Suppressor macrophage (primary cell): ENCODE measurements at places on chromosomes 12 and 14.
A peak's percentile ranks its signal among the peaks of the same experiment; 100 is the strongest.

DNA sequence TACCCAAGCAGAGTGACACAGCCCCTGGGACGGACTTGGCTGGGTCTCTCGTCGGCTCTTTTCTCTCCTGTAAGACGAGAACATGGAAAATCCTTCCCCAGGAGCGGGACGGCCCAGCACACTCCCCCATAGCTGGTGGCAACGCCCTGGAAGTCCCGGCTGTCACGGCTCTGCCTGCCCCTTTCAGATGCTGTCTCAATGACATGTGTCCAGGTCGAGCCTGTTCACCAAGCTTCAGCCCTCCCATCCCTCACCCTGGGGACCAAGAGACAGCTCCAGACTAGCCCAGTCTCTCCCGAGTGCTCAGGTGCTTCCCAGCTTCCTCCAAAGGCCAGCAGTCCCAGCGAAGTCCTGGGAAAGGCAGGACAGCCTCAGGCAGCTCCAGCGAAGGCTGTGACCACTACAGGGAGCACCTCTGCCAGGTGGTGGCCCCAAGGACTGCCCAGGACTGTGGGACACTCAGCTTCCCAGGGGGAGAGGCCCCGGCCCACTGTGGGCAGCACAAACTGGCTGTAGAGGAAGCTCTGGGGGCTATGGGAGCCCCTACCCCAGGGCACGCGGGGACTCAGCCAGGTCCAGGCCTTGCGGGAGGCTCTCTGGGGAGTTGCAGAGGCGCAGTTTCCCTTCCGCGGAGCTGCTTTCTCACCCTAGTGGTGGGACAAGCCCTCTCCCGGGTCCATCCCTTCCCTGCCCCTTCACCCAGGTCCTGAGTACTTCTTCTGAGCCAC is 33.6 kb downstream of the TNFAIP2 start:
- no peak for DNase-seq

DNA sequence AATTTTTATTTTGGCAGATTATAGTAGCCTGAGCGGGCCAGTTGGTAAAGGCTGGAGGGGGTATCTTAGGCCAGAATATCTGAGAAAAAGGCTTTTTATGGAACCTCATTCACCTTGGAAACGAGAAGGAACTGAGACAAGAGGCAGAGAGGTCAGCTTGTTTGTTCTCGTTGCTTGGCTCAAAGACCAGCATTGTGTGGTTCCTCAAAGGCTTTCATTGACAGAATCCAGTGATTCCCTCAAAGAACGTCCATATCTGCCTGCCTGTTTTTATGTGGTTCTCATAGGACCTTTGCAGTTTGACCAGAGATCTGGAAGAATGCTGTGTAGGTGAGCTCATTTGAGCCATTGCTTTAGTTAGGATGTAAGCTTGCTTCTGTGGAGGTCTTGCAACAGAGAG is 117.3 kb downstream of the CFAP54 start:
- no peak for DNase-seq

- no peak for DNase-seq
Observed at GRCh38 chr14:92690171-92691011, 58.0 kb downstream of the LGMN start.

GRCh38 chr12:46366771-46367170 is 5.8 kb downstream of the SLC38A2 start:
- DNase-seq: no peak

DNA sequence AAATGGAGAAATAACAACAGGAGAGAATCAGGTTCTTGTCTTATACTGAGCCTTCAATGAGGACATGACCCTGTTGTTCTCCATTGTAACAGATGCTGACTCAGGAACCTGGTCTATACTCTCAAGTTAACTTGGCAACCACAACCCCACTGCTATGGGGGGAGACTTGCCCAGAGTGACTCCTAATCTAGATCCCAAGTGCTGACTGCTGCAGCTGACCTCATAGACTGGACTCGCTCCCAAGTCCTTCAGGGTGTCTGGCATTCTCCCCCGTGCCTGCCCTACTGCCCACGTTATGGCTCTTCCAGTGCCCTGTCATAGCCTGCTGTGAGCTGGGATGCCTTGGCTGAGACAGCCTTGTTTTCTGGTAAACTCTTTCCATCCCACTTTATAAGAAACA is 37.1 kb downstream of the NID2 start:
- DNase-seq: no peak

GRCh38 chr14:24673059-24673458 is 39.1 kb upstream of the GZMB start:
- peak; percentile 53 for DNase-seq

DNA sequence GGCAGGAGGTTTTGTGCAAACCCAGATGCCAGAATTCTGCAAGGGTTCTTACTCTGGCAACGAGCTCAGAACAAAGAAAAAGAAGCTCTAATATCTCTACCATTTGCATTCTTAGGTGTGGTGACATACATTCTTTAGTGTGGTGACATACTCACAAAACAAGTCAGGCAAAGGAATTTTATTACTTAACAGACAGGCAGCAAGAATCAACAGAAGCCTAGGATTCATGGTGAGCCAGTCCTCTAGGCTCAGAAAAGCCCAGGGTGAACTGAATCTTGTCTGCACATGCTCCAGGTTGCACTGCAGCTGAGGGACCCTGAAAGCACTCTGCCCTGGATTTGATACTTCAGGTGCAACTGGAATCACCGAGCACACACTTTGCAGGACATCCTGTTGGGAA is 122.4 kb upstream of the PTPRQ start:
- DNase-seq: no peak

GRCh38 chr14:67170660-67171059 is 18.6 kb upstream of the GARIN2 start:
- DNase-seq: no peak

DNA sequence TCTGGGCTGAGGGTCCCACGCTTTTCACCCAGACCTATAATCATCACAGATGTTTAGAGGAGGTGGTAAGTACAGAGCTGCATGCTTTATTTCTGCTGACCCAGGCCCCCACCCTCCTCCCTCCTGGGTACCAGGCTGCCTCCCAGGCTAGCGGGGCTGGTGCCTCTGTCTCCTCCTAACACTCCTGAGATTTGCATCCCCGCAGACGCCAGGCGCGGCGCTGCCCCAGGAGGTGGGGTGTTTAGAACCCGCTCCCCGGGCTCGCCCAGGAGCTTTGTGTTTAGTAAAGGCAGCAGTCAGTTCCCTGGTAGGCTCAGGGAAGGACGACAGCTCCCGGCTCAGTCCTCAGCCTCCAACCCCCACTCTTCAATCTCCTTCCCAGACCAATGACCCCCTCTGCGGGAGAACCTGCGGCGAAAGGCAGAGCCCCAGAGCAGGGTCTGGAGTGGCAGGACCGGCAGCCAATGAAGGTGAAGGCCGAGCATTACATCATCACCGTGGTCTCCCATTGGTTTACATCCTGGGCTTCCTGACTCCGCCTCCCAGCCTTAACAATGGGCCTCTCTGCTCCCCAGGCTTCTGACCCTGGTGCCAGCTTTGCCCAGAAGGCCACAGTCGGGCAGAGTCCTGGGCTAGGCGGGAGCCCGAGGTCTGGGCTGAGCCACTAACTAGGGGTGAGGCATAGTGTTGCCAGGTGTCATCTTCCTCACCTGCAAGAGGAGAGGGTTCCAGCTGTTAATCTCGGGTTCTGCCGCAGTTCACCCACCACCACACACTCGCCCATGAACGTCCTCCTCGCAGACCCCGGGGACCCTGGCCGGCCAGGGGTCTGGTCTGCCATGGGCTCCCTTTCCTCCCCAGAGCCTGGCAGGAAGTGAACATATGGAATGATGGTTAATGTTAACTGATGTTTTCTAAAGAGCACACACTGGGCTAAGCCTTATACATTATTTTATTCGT is 57.5 kb downstream of the CALM1 start:
- no peak for DNase-seq

GRCh38 chr14:91878274-91878673 is 10.9 kb upstream of the TC2N start:
- DNase-seq: no peak

DNA sequence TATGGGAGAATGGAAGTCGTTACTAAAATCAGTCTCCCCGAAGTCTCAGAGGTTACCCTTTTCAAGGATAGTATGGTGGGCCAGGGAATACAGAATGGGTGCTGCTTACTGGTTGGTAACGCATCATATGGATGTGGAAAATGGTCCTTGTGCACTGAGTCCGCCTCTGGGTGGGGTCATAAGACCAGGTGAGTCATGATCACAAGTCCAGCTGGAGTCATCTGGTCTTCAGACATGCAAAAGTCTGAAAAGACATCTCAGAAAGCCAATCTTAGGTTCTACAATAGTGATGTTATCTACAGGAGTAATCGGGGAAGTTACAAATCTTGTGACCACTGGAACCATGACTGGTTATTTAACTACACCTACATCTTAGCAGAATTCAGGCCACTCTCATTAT is 71.9 kb upstream of the TCL1B start:
- DNase-seq: peak; percentile 60

DNA sequence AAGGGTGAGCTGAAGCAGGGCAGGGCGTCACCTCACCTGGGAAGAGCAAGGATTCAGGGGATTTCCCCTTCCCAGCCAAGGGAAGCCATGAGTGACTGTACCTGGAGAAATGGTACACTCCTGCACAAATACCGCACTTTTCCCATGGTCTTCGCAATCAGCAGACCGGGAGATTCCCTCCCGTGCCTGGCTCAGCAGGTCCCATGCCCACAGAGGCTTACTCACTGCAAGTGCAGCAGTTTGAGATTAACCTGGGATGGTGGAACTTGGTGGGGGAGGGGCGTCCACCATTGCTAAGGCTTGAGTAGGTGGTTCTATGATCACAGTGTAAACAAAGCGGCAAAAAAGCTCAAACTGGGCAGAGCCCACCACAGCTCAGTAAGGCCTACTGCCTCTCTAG is 11.0 kb upstream of the DHRS4 start:
- no peak for DNase-seq

- no peak for DNase-seq
Observed at GRCh38 chr14:23307146-23307530, 505 bp downstream of the BCL2L2 start.

DNA sequence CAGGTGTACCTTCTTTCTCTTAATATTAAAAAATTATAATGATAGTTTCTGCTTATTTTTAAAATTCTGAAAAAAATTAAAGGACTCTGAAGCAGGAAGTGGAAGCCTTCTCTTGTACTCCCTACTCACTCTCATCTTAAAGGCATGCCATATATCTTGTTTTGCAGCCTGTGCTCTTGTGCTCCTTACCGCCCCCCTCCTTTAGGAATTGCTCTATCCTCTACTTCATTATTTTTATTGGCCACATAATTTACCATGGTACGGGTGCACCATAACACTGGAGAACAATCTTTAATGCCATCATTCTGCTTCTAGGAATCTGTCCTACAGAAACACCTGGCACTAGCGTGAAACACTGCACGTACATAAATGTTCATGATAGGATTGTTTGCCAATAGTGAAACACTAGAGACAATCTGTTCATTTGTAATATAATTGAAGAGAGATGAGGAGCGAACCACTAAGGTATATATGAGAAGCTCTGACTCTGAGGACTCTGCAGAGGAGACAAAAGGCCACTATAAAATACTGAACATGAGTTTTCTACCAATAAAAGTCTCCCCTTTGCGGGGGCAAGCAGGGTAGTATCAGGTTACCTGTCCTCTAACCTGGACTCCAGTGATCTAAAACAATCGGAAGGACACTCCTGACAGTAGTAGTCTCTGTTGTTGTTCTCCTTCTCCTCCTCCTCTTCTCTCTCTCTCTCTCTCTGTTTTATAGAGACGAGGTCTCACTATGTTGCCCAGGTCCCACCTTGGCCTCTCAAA is 6.3 kb upstream of the NYNRIN start:
- no peak for DNase-seq

GRCh38 chr12:67637718-67638117 is 10.8 kb upstream of the DYRK2 start:
- no peak for DNase-seq

GRCh38 chr14:106506881-106507305 is 980.5 kb downstream of the TMEM121 start:
- DNase-seq: no peak

DNA sequence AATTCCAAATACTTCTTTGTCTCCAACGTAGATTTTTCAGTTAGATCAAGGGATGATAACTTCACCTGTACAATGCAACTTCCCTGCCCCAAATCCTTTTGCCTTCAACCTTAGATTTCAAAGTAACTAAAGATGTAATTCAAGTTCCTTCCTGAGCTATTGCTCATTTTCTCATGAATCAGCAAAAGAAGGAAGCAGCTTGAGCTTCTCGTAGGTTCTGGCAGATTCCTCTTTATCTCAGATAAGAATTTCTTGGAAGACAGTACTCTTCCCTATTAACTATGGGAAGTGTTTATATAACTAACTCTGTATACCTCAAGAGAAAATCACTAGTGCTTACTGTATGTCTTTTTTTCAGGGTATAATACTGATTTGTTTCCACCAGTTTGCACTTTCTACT is 203.8 kb downstream of the RASSF9 start:
- no peak for DNase-seq

DNA sequence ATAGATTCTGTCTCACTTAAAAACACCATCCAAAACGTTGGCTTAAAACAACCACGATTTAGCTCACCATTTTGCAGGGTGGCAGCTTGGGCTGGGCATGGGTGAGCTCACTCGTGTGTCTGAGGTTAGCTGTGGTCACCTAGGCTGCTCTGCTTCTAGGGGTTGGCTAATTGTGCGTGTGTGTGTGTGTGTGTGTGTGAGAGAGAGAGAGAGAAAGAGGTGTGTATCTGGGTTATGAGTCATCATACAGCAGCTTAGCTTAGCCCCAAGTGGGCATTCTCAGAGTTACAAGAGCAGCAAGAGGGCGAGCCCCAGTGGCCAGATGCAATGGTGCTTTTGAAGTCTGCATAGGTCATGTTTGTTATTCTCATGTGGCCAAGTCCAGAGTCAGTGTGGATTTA is 6.0 kb downstream of the FBXW8 start:
- DNase-seq: no peak

- DNase-seq: peak; percentile 39
Observed at GRCh38 chr14:49999826-50000379, 107.0 kb downstream of the ARF6 start.

DNA sequence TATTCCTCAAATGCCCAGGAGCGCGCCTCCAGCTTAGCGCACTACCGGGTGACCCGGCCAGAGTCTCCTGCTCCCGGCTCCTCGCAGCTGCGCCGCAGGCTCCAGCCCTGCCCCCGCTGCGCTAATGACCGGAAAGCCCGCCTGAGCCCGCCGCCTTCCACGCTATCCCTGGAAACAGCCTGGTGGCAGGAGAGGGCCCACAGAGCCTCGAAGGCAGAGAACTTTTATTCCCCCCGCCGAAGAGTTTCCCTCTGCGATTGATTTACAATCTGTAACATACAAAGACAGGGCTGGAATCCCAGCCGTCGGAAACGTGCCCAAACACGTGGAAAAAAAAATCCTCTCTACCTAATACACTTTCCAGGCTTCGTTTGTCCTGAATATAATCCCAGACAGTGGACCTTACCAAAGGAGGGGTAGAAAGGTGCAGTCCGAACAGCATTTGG is 1.5 kb downstream of the COL2A1 start:
- no peak for DNase-seq

GRCh38 chr12:54304187-54304810 is 3.5 kb upstream of the NFE2 start:
- DNase-seq: peak; percentile 85

DNA sequence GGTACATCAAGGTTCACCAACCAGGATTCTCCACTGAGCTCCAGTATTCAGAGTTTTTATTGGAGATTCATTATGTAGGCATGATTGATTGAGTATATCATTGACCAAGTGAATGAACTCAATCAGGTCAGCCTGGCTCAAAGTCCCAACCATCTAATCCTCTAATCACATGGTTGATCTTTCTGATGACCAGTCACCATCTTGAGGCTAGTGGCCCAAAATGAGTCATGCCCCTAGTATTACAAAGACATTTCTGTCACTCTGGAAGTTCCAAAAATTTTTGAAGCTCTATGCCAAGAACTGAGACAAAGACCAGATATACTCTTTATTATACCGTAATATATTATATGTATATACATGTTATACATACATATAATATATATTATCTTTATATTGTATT is 75.9 kb upstream of the ATF7IP start:
- DNase-seq: no peak

- no peak for DNase-seq
Observed at GRCh38 chr12:76255281-76255680, 92.9 kb downstream of the BBS10 start.
